ENCODE measurements at places on chromosomes 11 and 22.

DNA sequence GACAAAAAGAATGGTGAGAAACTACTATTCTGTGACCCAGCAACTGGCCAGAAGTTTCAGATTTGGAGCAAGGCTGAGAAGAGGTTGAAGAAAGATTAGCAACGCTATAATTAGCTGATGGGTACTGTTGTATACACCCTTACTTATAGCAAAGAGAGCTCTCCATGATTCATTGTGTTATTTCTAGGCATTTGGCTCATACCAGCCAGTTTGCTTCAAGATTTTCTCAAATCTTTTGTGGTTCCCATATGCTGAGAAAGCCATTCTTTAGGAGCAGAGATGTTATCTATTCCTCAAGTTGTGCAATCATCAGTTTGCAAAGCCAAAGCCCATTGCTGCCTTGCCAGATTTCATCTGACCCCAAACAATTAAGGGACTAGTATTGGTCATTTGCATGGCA, 179.4 kb downstream of the ETS1 start:
- DNase-seq = no peak

GRCh38 chr11:11521306-11522002, 100.4 kb downstream of the GALNT18 start:
- DNase-seq = no peak

DNA sequence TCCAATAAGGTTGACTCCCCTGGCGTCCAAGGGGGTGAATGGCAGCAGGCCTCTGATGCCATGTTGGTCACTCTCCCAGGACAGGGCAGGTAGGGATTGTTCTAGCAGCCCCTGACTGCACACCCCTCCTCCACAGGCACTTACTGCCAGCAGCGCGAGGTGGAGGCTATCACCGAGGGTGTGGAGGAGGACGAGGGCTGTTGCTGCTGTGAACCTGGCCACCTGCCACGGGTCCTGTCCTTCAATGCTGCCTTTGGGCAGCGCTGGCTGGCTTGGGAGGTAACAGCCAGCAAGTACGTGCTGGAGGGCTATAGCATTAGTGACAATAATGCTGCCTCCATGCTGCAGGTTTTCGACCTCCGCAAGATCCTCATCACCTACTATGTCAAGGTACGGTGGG, 7.7 kb upstream of the SIPA1 start:
- DNase-seq = no peak

GRCh38 chr11:2156416-2157182, 4.4 kb downstream of the INS start:
- peak; percentile 26 for DNase-seq

DNA sequence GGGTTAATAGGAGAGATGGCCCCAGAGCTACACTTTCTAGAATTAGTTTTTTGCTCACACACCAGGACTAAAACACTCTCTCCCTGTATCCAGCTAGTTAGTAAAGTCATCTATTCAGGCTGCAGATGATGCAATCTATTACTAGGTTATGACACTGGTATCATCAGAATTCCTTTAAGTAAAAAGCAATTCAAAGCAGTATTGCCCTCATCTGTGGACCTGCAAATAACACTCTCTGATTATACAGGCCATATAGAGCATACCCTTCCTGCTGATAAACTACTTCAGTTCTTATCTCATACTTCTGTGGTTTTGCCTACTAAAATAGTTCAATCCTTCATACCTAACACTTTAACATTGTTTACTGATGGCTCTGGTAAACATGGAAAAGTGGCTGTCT, 13.5 kb upstream of the MTMR2 start:
- DNase-seq = no peak

- DNase-seq = no peak
Observed at GRCh38 chr11:60310407-60310998, 16.6 kb upstream of the MS4A6E start.

- DNase-seq = peak; percentile 92
Observed at GRCh38 chr11:71453037-71453917, at the start of gene NADSYN1. Gene NADSYN1, plus strand, starts transcription at chr11:71453203. Its CDS starts 94 bp downstream, at chr11:71453297.

GRCh38 chr11:22456993-22457762, 119.0 kb downstream of the SLC17A6 start:
- DNase-seq = no peak

DNA sequence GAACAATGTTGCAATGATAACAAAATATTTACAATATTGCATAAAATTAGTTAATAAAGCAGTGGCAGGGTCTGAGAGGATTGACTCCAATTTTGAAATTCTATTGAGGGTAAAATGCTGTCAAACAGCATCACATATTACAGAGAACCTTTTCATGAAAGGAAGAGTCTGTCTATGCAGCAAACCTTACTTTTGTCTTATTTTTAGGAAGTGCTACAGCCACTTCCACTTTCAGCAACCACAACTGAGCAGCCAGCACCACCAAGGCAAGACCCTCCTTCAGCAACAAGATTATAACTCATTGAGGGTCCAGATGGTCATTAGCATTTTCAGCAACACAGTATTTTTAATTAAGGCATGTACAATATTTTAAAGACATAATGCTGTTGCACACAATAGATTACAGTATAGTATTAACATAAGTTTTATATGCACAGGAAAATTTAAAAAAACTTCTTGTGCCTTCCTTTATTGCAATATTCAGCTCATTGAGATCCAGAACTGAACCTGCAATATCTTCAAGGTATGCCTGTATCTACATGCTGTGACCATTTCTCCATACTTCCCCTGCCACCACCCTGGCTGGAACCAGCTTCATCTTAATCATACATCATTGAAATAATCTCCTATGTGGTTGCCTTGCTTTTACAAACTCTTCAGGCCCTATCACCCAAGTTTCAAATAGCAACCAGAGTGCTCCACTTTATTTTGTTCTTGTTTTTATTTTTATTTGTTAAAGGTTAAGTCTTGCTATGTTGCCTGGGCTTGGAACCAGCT, 711.2 kb downstream of the KCNA4 start:
- no peak for DNase-seq

DNA sequence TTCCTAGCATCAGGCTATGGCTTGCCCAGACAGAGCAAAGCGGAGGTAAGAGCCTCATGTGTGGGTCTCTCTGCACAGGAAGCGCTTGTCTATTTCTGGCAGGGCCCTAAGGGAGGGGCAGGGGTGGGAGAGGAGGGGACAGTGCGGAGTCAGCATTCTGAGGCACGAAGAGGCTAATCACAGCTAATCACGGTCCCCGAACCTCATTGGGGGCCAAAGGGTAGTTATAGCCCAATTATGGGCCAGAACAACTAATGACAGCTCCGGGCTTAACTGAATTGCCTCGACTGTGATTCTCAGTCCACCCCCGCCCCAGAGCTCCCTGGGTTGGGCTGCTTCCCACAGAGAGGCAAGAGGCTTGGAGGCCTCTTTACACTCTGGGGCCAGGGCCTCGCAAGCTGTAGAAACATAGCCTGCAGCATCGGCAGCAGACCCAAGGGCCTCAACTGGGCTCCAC, 72.7 kb upstream of the PRDM11 start:
- DNase-seq = no peak

- DNase-seq = no peak
Observed at GRCh38 chr22:20131859-20132685, 468 bp downstream of the ZDHHC8 start.

DNA sequence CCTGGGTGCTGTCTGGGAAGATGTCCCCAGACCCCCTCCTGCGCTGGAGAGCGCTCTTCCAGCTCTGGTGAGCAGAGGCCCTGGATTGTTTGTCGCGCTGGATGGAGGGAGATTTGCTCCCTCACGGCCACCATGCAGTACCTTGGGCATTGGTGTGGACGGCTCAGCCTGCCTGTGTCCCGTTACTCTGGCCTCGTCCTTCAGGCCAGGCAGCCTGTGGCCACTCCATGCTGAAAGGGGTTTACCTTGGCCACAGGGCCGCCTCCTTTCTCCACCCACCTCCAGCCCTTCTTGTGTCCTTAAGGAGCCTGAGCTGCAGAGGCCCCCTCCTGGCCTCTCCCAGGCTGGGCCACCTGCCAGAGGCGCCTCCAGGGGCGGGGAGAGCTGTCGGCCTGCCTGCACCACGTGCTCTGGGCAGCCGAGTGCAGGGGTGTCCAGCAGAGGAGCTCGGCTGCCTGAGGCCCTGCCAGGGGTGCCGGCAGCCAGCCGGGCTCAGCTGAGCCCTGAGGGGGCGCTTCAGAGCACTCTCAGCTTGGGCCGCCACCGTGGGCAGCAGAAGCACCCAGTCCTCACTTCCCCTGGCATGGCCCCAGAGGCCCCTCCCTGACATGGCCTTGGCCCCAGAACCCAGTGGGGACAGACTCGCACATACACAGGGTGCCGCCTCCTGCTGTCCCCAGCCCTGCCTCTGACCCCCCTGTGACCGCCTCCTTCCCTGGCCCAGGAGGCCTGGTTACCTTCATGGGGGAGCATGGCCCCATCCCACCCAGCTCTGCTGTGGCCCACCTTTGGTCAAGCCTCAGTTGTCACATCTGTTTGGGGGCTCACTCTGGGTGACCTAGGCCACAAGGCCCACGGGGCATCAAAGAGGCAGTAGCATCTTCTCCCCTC, 3.4 kb downstream of the CCND1 start:
- no peak for DNase-seq

GRCh38 chr11:46002189-46002588, 79.7 kb downstream of the LARGE2 start:
- no peak for DNase-seq

GRCh38 chr22:36617694-36618522, 85.6 kb downstream of the CACNG2 start:
- DNase-seq = no peak

- no peak for DNase-seq
Observed at GRCh38 chr11:28459912-28460311, 351.7 kb downstream of the METTL15 start.

DNA sequence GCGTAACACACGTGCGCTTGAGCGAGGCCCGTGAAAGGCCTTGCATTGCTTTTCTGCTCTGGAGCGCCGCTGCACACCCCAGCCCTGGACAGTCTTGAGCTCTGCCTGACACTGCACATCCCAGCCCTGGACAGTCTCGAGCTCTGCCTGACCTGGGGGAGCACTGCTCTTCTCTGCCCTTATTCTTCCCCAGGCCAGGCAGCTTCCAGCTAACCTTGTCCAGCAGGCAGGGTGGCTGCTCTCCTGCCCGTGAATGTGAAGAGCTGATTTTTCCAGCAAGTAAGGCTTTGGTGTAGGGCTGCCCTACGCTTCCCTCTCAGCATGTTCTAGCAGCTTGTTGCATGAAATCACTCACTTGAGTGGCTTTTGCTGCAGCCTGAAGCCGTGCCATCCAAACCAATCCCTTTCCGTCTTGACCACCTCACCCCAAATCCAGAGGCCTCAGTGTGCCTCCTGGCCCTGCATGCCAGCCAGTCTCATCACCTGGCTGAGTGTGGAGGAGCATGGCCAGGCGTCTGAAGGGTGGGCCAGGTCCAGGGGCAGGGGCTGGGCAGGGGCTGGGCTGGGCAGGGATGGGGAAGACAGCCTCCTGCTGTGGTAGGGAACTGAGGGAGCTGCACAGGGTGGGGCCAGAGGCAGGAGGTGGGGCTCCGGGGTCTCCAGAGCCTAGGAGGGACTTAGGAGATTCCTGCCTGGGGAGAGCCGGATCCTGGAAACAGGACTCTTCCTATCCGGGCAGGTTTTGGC, 89.5 kb upstream of the B3GAT1 start:
- no peak for DNase-seq

GRCh38 chr22:45227645-45228400, 12.9 kb downstream of the KIAA0930 start:
- DNase-seq = no peak

DNA sequence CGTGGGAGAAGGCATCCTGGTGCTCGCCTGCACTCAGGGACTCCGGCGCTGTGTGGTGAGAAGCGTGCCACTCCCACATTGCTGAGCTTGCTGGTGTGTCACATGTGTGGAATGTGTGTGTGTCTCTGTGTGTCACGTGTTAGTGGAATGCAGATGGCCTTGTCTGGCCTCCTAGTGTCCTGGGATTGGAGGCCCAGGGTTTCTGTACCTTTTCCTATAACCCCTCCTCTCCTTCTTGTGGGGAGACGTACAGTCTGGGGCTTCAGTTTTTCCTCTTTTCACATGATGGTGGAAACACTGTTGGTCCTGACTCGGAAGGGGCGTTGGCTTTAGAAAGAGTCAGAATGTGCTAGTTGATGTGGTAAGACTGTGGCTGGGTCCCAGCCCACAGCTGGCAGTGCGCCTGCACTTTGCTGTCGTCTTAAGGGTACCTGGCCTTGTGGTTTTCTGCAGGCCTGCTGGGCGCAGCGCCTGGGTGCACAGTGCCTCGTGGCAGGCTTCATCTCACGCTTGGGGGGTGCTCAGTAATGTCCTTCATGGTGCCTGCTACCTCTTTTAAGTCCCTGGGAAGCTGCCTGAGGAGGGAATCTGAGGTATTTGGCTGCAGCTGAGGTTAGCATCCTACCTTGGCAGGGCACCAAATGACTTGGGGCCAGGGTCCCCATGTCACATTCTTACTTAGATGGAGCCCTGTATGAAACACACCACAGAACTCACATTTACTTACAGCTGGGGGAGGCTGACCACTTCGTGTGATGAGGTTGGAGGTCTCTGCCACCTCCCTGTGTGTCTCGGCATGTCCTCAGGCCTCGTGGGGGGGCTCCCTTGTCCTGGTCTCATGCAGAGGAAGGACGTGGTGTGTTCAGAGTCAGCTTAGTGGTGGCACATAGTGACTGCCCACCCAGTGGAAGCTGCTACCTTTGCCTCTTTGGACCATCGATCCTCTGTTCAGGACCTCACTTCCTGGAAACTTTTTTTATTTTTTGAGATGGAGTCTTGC, 61.9 kb downstream of the MED15 start:
- DNase-seq = peak; percentile 67

DNA sequence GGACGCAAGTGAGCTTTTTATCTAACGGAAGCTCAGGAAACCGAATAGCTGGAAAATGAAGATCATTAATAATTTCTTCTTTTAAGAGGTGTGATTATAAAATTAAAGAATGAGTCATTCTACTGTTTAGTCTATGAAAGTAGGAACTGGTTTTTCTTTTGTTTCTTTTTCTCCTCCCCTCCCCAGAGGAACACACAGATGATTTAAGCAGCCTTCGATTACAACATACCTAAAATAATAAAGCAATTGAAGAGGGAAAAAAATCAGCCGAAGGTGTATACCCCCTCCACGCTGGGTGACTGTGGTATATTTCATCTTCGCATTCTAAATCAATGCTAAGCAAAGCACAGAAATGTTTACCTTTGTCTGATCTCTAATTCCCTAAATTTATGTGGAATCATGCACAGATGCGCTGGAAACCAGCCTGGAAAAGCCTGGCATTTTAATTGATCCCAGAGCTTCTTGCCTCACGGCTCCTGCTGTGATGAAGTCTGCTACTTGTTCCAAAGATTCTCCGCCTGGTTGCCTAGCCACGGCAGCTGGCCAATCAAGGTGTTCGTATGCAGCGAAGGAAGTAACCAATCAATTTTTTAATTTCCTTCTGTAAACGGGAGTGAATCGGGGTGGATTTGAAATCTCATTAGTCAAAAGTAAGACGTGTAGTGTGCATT, 133.9 kb downstream of the FANCF start:
- DNase-seq = no peak

DNA sequence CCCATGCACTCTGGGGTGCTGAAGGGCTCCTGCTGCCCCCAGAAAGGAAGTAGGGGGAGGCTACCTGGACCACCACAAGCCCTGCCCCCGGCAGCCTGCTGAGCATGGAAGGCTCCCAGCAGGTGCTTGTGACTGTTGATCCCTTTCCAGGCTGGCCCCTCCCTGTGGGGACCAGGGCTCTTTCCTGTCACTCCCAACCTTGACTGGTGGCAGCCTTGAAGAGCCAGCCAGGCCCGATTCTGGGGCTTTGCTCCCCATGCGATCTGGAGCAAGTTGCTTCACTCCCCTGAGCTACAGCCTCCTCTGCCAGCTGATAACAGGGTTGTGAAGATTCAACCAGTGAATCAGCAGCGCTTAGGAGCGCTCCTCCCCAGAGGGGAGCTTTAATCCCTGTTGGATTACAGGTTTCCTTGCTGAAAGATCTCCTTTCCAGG, 4.6 kb upstream of the CST6 start:
- DNase-seq = no peak

GRCh38 chr11:66479394-66480116, 679 bp upstream of the DPP3 start:
- DNase-seq = no peak

- DNase-seq = no peak
Observed at GRCh38 chr11:123695231-123695630, 40.8 kb upstream of the SCN3B start.
